Vagina (tissue), 2 donors: ENCODE measurements at places on chromosomes 5 and 9.

DNA sequence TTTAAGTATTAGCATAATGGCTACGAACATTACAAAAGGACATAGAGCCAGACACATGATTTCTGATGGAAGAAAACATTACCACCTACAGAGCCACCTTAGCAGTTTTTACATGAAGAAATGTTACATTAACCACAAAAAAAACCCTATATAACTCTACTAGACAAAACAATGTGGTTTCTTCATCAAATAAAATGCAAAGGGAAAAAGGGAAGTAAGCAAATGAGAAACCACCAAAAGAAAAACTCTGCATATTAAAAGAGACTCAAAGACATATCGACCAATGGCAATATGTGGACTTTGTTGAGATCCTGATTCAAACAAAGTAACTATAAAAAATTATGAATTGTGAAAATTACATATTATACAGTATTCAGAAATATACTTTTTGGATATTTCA is 132.7 kb downstream of the TSSK1B start:
- no peak for DNase-seq

DNA sequence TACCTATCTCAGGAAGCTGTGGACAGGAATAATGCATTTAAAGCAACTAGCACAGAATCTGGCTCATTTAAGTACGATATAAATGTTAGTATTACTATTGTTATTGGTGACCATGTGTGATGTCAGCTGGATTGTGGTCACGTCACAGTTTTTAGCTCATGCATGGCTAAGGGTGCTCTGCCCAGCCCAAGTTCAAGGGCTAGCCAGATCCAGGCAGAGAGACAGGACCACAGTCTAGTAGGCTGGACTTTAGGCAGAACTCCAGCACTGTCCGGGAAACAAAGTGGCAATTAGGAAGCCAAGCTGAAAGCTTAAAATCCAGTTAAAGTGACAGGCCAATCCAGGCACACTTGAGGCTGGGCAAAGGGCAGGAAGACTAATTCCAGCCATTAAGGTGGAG is 273.6 kb downstream of the ADAMTSL1 start:
- no peak for DNase-seq

GRCh38 chr5:10456583-10457420 is 15.1 kb downstream of the ROPN1L start:
- no peak for DNase-seq

- no peak for DNase-seq
These were observed 211.2 kb upstream of the GLRA1 start for GRCh38 chr5:152135827-152136226.

- no peak for DNase-seq
These were observed 10.9 kb downstream of the FBXL7 start for GRCh38 chr5:15510831-15511230.

DNA sequence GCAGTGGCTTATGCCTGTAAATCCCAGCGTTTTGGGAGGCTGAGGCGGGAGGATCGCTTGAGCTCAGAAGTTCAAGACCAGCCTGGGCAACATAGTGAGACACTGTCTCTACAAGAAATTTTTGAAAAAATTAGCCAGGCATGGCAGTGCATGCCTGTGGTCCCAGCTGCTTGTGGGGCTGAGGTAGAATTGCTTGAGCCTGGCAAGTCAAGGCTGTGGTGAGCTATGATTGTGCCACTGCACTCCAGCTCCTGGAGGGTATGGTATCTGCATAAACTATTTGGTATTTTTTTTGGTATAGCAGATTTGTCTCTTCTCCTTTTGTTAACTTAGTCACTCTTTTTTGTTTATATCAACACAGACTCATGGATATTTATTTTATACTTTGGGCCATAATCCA is 61.5 kb upstream of the TEX48 start:
- DNase-seq: no peak

DNA sequence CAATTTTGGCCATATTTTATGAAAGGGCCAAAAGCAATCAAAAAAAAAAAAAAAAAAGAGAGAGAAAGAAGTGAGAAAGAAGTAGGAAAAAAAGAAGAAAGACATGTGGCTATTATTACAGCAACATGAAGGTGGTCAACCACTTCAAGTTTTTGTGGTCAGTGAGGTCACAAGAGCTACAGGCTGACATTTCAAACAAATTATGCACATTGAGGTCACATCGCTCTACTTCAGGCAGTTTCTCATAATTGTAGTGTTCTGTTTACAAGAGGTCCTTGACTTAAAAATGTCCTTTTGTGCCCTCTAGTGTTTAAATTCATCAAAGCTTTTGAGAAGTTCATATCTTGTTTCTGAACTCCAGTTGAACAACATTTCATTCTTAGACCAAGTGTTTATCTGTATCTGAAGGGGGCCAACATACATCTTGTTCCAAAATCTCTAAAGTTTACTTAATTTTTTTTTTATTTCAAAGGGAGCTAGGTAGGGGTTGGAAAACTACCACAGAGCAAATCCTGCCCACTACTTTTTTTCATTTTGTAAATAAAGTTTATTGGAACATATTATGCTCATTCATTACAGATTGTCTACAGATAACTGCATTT is 513.1 kb downstream of the PDE4D start:
- no peak for DNase-seq

GRCh38 chr5:5436203-5436760 is 13.8 kb downstream of the ICE1 start:
- DNase-seq: no peak

- DNase-seq: no peak
These were observed 600.5 kb downstream of the NR2F1-AS1 start for GRCh38 chr5:92980491-92980890.

- DNase-seq: no peak
These were observed 54.7 kb downstream of the COL23A1 start for GRCh38 chr5:178535299-178536175.

DNA sequence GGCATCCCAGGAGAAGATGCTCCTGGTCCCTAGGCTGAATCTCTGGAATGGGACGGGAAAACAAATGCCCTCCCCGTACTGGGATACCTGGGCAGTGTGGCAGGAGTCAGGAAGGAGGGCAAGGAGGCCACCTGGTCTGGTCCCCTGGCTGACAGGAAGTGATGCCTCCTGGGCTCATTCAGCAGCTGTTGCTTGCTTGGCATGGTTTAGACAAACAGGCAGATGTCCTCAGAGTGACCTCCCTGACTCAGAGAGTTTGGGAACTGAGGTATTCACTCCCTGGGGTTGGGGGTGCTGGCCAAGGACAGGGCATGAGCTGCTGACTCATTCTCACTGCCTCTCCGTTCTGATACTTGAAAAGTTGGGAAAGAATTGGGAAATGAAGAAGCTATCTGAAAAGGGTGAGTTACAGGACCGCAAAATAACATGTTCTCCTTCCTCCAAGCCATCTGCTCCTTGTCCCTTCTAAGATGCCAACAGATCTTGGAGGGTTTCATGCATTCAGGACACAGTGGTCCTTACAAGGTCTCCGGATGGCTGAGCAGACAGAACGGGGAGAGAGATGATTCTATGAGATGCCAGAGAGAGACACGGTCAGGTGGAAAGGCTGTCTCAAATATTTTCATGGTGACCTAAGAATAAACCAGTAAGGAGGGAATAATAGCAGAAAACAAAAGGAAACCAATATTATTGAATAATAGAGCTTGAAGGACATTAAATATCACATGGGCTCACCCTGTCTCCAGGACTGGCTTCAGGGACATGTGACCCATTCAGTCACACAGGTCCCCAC is 534.5 kb downstream of the BNC2 start:
- peak; percentile 99 for DNase-seq

GRCh38 chr9:14096258-14096922 is 217.6 kb downstream of the NFIB start:
- DNase-seq: no peak

GRCh38 chr5:43216941-43217340 is 24.9 kb downstream of the NIM1K start:
- no peak for DNase-seq

DNA sequence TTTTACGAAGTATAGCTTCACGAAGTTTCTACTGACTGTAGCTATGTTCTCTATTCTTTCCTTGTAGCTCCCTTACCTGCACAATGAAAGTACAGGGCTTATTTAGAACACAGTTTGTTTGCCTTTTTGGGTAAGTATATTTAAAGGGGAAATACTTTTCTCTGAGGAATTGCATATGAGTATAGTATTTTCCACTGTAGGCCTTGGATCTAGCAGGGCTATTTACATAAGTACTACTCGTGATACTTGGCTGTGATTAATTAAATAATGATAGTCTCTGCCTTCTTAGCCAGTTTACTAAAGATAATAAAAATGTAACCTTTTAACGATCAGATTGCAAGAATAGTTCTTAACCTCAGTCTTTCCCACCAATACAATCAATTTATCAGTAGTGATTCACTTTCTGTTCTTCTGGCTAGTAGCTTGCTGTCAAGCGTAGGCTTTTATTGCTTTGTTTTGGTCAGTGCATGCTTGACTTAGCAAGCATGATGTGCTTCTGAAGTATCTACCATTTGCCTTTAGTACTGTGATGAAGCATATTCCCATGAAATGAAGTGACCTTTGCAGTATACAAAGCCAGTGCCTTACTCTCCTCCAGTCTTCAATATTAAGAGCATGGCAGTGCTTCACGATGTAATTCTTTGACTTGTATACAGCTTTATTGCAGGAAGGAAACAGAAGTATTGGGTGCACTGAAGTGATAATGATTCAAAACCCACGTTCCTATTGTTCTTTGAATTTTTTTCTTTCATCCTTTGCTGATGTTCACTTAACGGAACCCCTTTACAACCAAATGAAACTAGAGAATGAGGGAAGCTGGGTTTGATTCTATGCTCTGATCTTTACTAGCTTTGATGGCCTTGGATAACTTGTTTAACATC is 64.2 kb downstream of the SLC44A1 start:
- no peak for DNase-seq

GRCh38 chr5:132979367-132979940 is 16.0 kb upstream of the AFF4 start:
- DNase-seq: no peak
